ENCODE measurements at places on chromosomes 6 and 20.

DNA sequence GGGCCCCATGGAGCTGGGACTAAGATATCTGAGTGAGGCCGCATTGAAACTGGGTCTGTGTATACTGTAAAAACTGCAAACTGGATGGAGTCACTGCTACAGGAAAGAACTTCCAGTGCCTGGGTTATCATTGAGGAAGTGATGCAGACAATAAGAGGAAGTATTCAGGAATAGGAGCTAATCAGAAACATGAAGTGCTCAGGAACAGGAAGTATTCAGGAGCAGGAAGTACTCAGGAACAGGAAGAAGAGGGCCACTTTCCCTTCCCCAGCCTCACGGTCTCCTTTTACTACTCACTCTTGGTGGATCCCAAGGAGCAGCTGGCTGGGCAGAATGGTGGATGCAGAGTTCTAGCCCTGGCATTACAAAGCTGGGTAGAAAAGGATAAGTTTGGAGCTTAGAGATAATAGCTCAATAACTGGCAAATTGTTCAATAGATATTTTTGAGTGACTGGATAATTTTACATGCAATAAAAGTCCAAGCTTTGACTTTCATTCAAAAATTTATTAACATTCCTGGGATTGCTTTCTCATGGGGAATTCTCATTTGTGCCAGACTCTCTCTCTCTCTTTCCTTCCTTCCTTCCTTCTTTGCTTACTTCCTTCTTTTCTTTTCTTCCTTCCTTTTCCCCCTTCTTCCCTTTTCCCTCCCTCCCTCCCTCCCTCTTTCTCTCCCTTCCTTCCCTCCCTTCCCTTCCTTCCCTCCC is 82.2 kb upstream of the PAX1 start:
- DNase-seq, result no peak

DNA sequence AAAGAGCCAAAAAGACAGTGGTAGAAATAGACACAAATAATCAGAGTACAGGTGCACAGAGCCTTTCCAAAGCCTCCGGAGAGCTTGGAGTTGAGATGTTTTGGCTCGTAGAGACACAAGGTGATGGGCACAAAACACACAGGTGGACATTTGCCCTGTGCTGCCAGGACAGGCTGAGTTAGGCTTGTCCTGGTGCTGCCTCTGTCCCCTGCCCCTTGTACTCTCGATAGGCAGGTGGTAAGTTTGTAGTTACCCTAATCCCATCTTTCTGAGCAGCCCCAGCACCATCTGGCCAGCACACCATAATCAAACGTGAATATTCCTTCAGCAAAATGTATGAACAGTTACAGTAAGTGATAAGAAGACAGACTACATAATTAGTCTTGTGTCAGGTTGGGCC is 95.5 kb downstream of the FOXC1 start:
- DNase-seq, result no peak

GRCh38 chr6:37473364-37474095 is 26.2 kb downstream of the CCDC167 start:
- no peak for DNase-seq

DNA sequence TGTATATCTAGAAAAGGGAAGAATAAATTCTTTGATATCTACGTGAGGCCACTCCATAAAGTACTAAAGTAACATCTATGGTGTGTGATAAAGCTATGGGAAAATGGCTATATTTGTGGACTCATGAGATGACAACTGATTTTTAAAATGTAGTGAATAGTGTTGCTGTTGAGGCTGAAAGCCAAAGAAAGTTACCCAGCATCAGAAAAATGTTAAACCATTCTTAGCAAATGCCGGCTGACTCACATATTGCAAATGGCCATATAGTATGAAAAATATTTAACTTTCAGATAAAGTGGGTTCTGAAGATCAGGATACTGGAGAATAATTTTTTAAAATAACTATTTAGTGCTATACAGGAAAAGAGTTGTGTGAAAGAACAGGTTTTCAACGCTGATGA is 129.9 kb upstream of the GRIK2 start:
- DNase-seq, result no peak

DNA sequence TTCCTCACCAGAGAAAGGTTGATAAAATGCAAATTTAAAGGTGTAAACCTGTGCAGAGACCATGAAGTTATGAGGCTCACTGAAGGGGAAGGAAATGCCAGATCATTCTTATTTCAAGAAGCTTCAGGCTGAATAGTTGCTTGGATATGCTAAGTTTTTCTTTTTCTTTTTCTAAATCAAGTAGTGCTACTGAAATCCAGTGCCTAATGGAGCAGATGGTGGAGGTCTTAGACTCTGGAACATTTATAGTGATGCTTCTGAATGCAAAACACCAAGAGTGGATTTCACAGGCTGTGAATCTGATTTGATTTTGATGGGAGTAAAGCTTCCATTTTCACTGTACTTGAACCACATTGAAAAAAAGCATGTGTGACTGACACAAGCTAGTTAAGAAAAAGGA is 151.2 kb upstream of the BEND3 start:
- DNase-seq, result no peak

DNA sequence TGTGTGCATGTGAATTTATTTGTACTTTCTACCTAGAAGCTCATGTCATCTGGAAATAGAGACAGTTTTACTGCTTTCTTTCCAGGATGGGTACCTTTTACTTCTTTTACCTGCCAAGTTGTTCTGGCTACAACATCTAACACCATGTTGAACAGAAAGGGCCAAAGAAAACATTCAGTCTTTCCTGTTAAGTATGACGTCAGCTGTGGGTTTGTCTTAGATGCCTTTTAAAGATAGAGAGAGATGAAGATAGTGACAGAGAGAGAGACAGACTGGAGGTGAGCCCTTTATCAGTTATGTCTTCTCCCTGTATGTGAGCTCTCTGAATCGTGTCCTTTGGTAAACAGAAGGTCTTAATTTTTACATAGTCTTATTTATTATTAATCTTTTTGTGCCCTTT is 3.4 kb upstream of the DACT2 start:
- DNase-seq, result no peak

GRCh38 chr6:2477666-2478065 is 232.3 kb upstream of the GMDS start:
- DNase-seq, result no peak

DNA sequence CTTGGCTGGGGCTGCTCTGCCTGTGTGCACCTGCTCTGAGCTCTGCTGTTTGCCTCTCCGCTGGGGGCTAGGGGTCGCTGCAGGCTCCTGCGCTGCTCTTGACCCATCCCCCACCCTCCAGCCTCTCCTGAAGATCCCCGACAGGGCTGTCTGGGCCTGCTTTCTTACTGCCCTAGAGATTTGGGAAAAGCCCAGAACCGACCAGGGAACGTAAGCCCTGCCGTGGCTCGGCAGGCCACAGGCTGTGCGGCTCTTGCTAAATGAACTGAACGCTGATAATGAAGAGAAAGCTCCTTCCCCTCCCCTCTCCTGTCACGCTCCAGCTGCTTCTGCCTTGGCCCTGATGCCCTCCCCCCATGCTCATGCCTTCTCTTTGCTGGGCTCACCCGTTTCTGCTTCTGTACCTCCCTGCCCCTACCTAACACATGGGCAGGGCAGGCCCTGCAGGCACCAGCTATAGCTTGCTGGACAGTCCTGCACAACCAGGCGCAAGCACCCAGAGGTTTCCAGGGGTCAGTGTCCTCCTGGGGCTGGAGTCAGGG is 32.0 kb upstream of the PCMTD2 start:
- no peak for DNase-seq

DNA sequence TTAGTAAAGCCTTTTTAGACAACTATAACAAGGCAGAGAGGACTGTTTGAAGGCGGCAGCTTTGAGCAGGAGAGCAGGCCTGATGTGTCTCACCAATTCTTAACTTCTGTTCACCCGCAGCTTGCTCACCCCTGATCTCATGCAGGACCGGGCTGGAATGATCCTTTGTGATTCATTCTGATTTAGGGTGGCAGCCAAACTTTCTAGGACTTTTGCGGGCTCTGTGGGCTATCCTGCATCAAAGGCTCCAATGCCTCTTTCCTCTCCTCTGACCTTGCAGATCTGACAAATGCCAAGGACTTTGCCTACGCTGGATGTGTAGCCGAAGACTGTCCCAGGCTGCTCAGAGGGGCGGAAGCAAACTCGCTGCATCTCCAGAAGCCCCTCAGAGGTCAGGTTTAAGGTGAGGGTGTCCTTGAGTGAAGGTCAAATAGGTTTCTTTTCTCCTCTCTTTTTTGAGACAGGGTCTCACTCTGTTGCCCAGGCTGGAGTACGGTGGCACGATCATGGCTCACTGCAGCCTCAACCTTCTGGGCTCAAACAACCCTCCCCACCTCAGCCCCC is 72.3 kb downstream of the VEGFA start:
- no peak for DNase-seq

- no peak for DNase-seq
Observed at GRCh38 chr6:31610968-31611367, 4.1 kb upstream of the AIF1 start.

- no peak for DNase-seq
Observed at GRCh38 chr6:118525913-118526780, 21.9 kb upstream of the PLN start.

- no peak for DNase-seq
Observed at GRCh38 chr20:24778585-24779031, 170.5 kb upstream of the CST7 start.

DNA sequence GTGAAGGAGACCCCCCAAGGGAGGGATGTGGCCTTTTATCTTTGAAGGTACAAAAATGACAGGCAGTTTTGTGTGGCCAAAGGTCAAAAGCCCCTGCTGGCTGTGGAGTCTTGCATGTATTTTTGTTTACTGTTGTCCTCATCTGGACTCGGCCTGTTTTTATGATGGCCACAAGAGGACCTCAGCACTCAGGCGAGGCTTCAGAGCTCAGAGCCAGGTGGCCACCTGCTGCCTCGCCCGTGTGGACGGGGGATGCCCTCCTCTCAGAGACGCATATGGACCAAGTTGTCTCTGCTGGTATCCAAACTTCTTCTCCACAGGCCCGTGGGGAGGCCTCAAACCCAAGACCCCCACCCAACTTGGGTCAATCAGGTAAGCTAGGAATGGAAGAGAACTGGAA is 118.2 kb downstream of the DACT2 start:
- DNase-seq, result no peak

DNA sequence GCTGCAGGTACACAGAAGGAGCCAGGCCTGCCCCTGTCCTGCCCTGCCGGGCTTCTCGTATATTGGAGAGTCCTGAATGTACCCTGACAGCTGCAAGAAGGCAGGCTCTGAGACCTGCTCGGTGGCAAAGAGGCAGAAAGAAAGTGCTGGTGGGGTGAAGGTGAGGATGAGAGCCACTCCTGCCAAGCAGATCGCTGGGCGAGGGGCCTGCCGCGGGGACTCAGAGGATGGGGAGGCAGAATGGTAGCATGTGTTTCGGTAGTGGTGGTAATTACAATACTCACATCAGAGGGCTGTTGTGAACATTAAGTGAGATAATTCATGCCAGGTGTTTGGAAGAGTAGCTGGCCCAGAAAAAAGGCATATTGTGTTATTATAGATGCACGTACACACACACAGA is 56.6 kb upstream of the SLC22A23 start:
- DNase-seq, result no peak

- DNase-seq, result no peak
Observed at GRCh38 chr20:49906615-49907154, 8.6 kb downstream of the SPATA2 start.

GRCh38 chr6:24537771-24538385 is 43.1 kb downstream of the ALDH5A1 start:
- DNase-seq, result no peak

GRCh38 chr6:144590532-144590931 is 305.4 kb downstream of the UTRN start:
- no peak for DNase-seq
